ENCODE measurements at places on chromosomes 2 and 18.
A peak's percentile ranks its signal among the peaks of the same experiment; 100 is the strongest.

- peak; percentile 10 for DNase-seq
Observed at GRCh38 chr18:23619388-23619881, 33.1 kb upstream of the NPC1 start.

GRCh38 chr2:133849341-133849740 is 281.1 kb upstream of the NCKAP5 start:
- DNase-seq, result no peak

GRCh38 chr2:189952536-189953109 is 109.9 kb downstream of the MSTN start:
- no peak for DNase-seq

DNA sequence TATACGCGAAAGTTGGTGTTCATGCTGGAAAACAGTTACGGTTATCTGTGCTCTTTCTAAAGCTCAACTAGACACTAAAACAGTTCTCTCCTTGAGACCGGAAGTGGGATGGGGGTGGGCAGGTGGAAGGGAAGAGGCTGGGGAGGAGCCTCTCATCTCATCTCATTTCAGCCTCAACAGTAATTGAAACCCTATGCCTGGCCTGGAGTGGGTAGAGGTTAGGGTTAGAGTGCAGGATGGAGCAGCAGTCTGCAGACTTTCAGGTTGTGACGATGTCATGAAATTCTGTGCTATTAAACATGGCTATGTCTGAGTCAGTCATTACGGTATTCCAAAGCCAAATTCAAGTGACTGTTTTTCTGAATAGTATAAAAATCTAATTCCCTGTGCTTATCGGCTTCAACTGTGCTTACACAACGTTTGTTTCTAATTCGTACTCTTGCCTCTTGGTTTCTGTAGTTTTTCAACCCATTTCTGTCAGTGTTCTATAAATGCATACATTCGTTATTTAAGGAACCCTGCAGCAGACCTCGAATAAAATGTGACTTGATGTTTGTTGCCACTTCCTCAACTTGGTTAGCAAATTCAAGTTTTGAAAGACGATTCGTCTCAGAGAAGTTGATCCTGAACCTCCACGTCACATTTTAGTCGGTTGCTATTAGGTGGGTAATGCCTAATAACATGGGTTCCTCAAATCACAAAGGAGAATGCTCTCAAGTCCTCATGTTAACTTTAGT is 75.8 kb upstream of the TCF7L1 start:
- no peak for DNase-seq

DNA sequence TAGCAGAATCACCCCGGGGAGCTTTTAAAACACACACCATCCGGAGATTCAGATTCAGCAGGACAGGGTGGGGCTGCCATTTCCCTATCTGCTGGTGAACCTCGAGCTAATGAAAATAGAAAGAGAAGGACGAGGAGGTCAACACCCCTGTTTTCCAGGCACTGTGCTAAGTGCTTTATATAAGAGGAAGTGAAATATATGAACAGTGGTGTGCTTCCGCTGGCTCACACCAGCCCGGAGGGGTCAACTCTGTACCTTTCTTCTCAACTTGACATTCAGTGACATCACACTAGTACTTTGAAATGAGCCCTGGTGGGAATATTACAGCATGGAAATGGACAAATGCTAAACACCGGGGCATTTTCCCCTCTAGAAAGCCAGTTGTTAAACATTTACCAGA is 108.3 kb upstream of the LTBP1 start:
- no peak for DNase-seq
